ENCODE measurements at places on chromosomes 3 and 15.

DNA sequence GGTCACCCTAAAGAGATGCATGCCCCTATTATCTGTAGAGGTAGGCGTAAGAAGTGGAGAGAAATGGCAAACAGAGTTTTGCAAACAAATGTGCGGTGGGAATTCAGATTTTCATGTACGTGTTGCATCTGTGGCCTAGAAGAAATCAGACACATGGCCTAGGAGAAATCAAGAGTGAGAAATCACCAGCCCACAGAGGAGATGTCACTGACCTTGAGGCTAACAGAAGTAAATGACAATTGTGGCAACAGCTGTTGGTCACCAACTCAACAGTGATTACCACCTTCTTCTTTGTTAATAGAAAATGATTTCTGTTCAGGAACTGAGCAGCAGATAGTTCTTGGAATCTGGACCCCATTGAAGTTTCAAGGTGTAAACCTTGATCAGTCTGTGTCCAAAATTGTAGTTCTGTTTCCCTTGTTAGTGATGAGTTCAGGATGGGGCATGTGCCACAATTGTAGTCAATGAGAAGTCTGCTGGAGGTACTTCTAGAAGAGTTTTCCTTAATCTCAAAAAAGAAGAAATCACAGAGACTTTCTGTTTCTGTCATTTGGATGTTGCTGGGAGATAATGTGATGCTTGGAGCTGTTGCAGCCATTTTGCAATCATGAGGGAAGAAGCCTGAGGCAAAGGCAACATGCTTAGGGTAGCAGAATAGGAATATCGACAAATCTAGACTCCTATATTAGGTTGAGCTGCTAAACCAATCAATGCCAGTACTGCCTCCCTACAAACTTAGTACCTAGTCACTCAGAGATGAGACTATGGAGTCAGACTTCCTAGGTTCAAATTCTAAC, 34.3 kb upstream of the RFTN1 start:
- DNase-seq, result no peak

DNA sequence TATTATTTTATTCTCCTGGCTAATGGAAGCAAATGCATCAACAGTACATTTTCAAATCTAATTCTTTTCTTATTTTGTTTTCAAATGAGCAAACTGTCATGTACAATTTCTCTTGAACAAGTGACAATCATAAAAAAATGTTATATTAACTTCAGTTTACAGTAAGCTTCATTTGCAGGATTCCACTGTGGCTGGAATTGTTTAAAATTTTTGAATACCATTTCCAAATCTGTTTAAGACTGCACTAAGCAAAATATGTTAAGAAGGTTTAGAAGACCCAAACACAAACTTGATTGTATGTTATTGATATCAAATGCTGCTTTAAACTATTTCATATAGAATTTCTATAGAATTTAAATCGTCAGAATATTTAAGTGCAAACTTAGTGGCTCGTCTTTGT, 92.8 kb downstream of the ZNF280D start:
- no peak for DNase-seq

- peak; percentile 27 for DNase-seq
Observed at GRCh38 chr15:71752604-71753289, 57.6 kb upstream of the NR2E3 start.

GRCh38 chr15:42163947-42164550, 7.6 kb upstream of the PLA2G4F start:
- DNase-seq, result no peak

DNA sequence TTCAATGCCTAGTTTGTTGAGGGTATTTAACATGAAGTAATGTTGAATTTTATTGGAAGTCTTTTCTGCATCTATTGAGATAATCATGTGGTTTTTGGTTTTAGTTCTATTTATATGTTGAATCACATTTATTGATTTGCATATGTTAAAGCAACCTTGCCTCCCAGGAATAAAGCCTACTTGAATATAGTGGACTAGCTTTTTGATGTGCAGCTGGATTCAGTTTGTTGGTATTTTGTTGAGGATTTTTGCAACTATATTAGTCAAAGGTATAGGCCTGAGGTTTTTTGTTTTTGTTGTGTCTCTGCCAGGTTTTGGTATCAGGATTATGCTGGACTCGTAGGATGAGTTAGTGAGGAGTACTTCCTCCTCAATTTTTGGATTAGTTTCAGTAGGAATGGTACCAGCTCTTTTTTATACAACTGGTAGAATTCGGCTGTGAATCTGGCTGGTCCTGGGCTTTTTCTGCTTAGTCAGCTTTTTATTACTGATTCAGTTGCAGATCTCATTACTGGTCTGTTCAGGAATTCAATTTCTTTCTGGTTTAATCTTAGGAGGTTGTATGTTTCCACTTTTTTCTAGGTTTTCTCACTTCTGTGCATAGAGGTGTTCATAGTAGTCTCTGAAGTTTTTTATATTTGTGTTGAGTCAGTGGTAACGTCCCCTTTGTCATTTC, 209.8 kb upstream of the RBMS3 start:
- no peak for DNase-seq

DNA sequence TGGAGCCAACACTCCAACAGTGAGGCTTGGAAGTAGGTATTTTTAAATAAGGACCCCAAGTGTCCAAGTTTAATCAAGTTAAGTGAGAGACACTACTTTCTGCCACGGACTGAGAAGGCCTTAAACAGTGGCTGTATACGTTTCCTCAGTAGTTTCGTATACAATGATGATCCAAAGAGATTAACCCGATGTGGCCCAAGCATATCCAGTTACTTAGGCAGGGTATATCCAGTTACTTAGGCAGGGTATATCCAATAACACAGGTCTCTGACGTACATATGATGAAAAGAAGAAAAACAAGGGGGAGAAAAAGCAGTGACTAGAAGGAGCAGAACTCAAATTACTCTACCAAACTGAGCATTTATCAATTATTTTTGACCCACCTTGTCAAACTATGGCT, 591.4 kb downstream of the FOXP1 start:
- no peak for DNase-seq

DNA sequence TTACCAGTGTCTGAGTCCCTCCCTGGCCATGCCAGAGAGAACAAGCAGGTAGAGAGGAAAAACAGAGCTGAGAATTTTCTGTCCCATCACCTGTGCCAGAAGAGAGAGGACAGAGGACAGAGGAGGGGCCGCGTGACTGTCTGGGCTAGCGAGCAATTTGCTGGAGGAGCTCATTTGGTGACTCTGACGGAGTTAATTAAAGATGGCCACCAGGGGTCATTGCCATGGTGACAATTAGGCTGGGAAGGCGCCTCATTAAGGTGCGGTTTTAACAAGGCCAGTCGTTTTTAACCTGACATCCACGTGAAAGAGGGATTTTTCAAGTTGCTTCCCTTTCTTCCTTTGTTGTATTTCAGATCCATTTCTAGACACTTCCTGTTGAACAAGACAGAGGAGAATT, 72.4 kb downstream of the RHCG start:
- peak; percentile 62 for DNase-seq

DNA sequence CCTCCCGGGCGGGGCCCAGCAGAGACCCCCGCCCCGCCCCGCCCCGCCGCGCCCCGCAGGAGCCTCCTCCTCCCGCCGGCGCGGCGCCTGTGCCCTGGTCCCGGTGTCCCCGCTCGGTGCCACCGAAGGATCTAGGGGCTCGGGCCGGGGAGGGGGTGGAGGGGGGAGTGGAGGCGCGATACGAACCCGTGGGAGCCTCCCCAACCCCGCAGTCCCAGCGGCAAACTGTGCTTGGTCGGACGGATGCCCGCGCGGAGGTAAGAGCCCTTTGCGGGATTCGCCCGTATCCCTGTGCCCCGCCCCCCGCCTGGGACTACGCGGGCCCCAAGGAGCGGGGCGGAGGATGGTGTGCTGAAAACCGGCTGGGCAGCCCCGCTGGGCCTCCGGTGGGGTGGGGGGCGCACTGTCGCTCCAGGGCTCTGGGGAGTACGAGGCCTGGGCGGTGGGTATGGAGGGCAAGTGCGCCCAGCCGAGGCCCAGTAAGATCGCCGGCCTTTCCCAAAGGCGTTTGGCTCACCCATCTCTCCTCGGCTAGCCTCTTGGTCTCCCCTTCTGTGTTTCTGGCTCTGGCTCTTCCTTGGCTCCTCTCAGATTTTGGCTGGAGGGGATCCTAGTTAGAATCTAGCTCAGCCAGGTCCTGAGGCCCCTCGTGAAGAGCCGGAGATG, 65.6 kb upstream of the POLG start:
- DNase-seq, result peak; percentile 47

DNA sequence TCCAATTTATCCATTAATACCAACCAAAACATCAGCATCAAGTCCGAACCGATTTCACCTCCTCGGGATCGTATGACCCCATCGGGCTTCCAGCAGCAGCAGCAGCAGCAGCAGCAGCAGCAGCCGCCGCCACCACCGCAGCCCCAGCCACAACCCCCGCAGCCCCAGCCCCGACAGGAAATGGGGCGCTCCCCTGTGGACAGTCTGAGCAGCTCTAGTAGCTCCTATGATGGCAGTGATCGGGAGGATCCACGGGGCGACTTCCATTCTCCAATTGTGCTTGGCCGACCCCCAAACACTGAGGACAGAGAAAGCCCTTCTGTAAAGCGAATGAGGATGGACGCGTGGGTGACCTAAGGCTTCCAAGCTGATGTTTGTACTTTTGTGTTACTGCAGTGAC, 20.8 kb downstream of the LYSMD4 start:
- DNase-seq, result no peak

DNA sequence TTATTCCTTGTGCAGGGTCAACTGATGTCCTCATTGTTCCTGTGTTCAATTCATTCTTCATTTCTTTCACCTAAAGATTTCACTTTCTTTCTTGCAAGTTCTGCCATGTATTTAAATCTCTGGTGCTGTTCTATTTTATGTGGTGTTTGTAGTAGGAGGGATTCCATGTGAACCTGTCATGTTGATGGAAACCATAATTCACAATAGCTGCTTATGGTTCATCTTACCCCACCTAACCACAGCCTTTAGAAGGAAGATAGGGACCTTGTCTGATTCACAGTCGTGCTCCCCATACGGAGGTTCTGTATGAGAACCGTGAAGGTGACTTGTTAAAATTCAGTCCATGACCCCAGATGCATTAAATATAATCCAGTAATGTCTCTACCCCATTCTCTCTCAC, 21.9 kb downstream of the SLCO2A1 start:
- no peak for DNase-seq

- DNase-seq, result no peak
Observed at GRCh38 chr3:14156843-14157561, 21.4 kb downstream of the XPC start.

DNA sequence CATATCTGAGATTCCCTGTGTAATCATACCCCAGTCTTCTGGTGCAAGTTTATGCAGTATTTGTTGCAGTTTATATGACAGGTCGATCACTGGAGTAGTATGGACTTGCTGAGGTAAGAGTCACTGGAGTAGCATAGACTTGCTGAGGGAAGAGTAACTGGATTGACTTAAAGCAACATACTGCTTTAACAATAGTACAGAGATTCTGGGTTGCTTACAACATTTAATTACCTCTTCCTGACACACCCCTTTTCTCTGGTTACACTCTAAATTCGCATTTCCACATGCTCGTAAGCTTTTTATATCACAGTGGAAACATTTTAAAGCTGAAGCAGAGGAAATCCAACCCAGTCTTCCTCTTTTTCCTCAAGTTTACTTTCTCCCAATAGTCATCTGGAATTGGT, 11.8 kb downstream of the AAGAB start:
- no peak for DNase-seq

DNA sequence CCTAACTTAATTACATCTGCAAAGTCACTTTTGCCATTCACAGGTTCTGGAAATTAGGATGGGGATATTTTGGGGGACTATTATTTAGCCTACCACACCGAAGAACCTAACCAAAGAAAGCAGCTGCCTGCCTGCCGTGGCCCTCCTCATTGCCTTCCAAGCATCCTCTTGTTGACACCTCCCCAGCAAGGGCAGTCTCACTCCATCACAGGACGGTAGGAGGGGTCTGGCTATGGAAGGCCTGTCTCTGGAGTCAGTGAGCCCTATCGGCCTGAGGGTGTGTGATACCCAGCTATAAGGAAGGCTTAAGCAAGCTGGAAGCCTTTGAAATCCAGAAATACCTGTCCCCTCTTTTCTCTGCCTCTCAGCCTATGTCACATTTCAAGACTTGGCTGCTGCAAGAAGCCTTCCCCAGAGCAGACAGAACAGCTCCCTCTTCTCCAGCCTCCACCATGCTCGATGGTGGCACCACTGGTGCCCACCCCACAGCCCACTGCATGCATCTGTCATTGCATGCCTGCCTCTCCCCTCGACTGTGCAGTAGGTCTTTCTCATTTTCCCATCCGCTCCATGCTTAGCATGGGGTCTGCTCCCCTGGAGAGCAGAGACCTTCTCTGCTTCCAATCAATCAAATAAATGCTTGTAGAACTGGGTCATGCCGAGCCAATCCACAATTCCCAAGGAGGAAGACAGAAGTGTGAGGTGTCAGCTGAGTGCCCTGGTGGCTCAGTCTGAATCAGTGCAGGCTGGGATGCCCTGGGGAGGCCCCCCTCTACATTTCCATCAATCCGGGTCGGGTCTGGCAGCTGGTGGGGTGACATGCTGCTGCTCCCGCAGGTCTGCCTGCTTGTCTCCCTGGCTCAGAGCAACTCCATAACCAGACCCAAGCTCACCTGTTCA, 23.9 kb upstream of the LOXL1 start:
- no peak for DNase-seq

DNA sequence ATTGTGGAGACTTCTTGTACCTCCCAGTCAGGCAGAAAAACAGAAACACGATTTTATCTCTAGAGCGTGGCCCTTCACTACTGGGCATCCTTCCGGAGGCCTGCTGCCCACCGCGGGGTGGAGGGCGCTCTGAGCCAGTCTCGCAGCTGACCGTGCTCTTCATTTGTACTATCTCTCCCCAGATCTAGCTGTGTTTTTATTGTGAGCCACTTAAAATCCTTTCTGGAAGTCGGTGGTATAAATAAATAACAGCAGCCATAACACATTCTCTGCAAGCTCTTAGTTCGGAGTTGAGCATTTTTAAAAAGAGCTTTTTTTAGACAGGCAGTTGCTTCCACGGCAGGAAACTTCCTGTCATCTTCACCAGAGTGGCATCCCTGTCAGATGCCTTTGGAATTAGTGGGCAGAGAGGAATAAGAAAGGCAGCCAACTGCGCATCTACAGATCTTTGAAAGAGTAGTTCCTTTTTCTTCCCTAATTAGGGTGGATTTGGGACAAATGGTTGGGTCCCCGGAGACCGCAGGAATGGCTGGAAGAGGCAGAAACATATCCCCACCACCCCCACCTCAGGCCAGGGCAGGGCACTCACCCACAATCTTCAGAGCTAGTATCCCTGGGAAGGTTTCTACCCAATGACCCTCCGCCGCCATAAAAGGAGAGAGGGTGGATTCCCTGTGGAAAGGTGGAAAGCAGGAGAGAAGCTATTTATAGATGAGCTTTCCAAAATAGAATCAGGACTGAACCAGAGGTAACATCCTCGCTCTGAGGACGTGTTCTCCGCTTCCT, 91.1 kb downstream of the TOP2B start:
- no peak for DNase-seq

DNA sequence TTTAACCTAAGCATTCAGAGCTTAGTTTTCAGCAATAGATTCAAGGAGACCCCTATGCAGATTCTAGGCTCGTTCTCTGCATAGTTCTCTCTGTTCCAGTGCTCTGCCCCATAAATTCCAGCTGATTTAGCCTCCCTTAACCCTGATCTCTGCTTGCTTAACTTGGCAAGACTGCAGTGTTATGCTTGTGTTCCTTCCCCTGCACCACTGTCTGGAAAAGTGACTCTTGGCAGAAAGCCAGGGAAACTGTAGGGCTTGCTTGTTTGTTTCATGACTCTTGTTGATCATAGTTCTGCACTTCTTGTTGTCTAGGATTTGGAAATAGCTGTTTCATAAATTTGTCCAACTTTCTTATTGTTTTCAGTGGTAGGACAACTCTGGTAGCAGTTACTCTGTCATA, 40.1 kb downstream of the ANAPC13 start:
- no peak for DNase-seq

GRCh38 chr3:128312271-128312670, 154.4 kb downstream of the DNAJB8 start:
- no peak for DNase-seq

- no peak for DNase-seq
Observed at GRCh38 chr15:96849271-96849900, 518.9 kb downstream of the NR2F2 start.

All from NCI-H146 (cell line).